Fibroblast of skin of back (primary cell): ENCODE measurements at places on chromosomes 4 and X.

DNA sequence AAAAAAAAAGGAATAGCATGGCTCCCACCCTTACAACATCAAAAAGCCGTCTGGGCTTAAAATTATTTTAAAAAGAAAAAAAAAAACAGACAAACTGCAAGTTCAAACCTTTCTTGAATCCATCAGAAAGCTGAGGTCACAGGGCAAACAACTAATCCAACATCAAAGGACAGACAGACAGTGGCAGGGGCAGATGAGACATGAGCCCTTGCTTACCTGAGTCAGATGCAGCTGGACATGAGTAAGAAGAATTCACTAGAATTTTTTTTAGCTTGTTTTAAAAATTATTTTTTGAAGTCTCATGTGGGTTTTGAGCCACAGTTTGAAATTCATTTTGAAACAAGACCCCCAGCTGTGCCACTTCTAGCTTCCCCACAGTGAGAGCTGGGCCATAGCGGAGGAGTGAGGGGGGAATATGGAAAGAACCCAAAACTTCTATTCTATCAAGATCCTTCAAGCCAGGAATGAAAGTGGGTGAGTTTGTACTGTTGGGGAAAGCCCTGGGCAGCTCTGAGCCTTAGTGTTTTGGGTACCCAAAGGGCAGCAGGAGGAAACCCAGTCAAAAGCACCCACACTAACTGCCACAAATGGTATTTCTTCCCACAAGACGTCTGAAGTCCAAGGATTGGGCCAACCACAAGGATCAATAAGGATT lies 111.4 kb downstream of the ATXN3L start:
- DNase-seq: no peak

DNA sequence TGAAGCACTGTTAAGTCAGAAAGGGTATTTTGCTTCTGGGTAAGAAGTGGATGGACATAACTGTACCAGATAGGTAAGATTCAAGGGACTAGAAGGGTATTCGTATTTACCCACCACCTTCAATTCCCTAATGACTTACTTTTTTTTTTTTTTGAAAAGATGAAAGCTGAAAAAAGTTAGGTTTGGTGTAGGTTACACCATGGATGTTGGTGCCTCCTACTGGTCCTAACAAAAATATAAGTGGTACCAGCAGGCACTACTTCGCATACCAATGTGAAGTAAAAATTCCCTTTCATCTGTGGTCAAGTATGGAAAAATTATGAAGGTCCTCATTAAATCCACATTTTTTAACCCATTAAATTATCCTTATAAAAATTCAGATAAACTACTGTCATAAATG lies 7.2 kb downstream of the ANKRD17 start:
- DNase-seq: peak; percentile 21

- DNase-seq: peak; percentile 78
Observed at GRCh38 chr4:183349673-183350072, 27.4 kb upstream of the CLDN24 start.

GRCh38 chrX:67545036-67545821 lies 1.4 kb downstream of the AR start:
- peak; percentile 54 for DNase-seq

- DNase-seq: no peak
Observed at GRCh38 chr4:70712604-70713452, 8.9 kb upstream of the RUFY3 start.

DNA sequence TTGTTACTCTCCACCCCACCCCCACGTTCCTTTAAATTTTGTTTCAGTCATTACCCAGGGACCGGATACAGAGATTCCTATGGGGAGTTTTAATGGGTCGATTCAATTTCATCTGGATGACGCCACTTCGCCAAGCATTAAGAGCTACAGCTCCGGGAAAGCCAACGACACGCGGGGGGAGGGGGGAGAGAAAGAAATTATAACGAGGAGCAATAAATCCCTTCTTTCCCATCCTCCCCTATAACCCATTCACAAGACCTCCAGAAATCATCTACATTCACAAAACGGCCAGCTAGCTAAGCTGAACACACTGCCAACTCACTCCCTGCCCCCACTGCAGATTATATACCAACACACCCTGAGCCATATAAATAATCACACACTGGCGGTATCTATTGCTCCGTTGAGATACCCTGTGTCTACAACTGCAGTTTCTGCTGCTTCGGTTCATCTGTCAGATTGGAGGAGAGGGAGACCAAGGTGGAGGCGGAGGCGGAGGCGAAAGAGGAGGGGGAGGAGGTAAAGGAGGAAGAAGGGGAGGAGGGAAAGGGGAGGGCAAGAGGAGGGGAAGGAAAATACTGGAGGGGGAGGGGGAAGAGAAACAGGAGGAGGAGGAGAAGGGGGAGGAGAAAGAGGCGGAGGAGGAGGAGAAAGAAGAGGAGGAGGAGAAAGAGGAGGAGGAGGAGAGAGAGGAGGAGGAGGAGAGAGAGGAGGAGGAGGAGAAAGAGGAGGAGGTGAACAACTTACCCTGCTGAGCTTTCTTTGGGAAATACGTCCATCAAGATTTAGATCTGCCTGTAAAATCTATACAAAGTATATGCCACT lies 113.9 kb upstream of the VAMP7 start:
- DNase-seq: peak; percentile 85

DNA sequence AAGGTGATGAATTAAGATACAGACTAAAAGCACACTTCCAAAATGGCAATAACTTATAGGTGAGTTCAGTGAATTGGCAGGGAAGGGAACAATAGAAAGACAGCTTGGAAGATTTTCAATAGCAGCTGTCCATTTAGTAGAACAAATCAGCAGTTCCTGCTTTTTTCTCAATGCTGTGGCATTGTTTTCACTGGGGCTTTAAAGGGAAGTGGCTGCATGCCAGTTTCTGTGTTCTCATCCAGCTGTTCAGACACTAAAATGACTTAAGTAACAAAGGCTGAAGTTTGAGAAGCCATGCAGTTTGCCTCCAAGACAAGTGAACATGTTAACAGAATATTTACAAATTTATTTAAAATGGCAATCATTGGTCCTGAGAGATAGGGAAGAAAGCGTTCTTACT lies 291.9 kb downstream of the FAM47A start:
- no peak for DNase-seq

- DNase-seq: no peak
Observed at GRCh38 chr4:86718152-86718551, 124.0 kb downstream of the PTPN13 start.

- no peak for DNase-seq
Observed at GRCh38 chr4:159010563-159011260, 92.2 kb upstream of the RAPGEF2 start.

DNA sequence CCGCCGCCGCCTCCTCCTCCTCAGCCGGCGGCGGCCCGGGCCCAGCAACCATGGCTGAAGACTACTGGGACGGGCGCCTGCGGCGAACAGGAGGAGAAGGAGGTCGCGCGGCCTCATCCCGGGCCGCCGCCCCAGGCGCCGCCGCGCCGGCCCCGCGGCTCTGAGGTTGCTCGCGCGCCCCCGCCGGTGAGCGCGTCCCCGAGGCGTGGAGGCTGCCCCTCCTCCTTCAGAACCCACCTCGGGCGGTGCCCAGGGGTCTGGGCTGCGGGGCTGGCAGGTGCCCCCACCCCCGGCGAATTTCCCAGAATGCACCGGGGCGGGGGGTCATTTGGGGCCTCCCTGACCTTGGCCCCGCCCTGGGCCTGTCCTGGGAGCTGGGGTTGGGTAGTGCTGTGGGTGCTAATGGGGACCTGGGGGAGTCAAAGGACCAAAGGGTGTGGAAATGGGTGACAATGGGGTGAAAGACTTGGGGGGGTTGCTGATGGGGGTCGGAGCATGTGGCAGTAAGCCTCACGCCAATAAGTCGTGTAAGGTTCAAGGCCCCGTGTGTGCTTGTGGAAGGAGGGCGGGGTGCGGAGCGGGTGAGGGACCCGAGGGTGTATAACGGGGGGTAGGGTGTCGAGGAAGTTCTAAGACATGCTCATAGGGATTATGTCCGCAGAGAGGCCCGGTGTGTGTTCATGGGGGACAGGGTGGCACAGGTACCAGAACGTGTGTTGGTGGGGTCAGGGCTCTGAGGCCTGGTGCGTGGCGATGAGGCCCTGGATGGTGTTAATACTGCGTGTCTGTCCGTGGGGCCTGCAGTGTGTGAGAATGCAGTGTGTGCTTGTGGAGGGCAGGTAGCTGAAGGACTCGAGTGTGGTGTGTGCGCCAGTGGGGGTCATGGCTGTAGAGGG lies 687 bp downstream of the CDK16 start:
- peak; percentile 17 for DNase-seq

DNA sequence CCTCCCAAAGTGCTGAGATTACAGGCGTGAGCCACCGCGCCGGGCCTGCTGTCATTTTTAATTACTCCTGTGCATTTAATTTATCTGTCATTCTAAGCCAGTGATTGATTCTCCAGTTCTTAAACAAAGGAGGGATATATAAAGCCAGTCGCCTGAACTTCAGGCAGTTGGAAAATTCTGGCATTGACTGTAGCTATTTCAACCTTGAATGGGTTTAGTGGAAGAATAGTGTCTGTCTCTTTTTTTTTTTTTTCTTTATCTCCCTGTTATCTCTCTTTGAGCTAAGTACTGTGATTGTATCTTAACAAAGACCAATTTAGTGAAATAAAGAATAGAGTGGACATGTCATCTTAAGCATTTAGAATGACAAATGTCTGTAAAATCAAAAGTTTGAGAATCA lies 11.0 kb downstream of the NEIL3 start:
- no peak for DNase-seq

GRCh38 chr4:73912191-73912590 lies 43.0 kb downstream of the CXCL1 start:
- no peak for DNase-seq

- no peak for DNase-seq
Observed at GRCh38 chr4:5895287-5895686, 2.4 kb upstream of the CRMP1 start.

GRCh38 chr4:56844802-56845580 lies 23.5 kb upstream of the SPINK2 start:
- DNase-seq: no peak

DNA sequence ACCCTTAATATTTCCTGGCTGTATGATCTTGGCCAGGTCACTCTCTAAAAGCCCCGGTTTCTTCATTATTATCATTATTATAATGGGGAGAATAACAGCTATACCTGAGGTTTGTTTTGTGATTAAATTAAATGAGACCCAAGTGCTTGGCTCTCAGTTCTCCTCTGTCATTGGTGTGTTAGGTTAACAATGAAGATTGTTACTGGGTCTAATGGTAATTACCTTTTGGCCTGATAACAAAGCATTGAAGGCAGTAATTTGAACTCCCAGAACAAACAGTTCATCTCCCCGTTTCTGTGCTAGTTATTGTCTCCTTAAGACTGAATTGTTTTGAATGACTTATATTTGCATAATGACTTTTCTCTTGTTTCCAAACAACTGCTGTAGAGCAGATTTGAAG lies 6.8 kb upstream of the ANAPC4 start:
- DNase-seq: no peak

DNA sequence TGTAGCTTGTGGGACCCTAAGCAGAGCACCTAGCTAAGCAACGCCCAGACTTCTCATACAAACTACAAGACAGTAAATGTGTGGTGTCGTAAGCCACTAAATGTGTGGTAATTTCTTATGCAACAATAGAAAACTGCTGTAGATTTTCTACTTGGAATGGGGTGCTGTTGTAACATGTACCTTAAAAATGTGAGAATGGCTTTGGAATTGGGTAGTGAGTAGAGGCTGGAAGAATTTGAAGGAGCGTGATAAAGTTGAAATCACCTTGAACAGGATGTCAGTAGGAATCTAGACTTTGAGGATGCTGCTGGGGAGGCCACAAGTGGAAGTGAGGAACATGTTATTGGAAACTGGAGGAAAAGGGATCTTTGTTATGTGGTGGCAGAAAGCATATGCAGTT lies 43.2 kb upstream of the FUNDC1 start:
- no peak for DNase-seq

GRCh38 chr4:183469936-183470335 lies 25.5 kb downstream of the CDKN2AIP start:
- no peak for DNase-seq

DNA sequence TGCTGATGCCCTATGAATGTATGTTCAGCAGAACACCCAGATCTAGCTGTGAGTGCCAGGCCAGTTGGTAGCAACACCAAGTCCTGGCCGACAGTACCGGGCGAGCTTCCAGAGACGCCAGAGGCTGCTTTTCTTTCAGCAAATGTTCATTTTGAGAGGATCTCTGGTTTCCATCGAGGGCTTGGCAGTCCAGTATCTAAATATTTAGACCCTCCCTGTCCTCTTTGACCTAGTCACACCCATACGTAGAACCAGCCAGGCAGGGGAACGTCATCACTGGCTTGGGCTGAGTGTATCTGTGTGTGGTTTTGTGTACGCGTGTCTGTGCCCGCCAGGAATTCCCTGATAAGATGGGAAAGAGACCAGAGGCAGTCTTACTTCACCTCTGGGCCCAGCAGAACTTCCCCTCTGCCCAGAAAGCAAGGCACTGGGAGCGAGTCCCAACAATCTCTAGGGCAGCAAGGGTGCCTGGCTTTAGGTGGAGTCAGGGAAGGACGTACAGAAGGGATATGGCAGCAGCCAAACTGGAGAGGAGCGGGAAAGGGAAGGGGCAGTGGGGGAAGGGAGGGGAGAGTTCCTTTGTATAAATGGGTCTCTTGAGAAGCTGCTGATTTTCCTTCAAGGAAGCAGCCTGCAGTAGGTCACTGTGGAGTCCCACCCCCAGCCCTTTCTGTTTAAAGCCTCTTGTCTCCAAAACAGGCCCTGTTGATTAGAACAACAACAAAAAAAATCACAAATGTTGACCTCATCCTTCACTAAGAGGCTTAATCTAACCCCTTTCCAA lies 15.0 kb upstream of the ELF4 start:
- DNase-seq: no peak

DNA sequence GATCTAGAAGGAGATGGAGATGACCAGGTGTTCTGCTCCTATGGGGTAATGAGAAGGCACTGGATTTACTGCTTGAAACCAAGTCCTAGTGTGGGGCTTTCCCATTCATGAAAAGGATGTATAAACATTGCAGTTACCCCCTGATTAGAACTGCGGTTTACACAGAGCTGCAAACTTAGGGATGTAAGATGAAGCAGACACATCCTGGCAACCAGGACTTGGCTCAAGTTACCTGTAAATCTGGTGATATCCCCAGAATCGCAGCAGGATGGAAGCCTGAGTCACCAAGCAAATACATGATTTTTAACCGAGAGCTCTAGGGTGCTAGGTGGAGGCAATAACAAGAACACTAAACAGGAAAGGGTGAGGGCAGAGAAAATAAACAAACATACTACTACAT lies 178.6 kb upstream of the MAMLD1 start:
- DNase-seq: no peak

- no peak for DNase-seq
Observed at GRCh38 chrX:87397103-87397886, 120.3 kb upstream of the KLHL4 start.

GRCh38 chr4:93182722-93183121 lies 645.8 kb upstream of the ATOH1 start:
- no peak for DNase-seq

GRCh38 chrX:136909706-136910564 lies 29.4 kb upstream of the RBMX start:
- DNase-seq: peak; percentile 90

- DNase-seq: no peak
Observed at GRCh38 chrX:8981723-8982122, 52.2 kb downstream of the FAM9B start.

DNA sequence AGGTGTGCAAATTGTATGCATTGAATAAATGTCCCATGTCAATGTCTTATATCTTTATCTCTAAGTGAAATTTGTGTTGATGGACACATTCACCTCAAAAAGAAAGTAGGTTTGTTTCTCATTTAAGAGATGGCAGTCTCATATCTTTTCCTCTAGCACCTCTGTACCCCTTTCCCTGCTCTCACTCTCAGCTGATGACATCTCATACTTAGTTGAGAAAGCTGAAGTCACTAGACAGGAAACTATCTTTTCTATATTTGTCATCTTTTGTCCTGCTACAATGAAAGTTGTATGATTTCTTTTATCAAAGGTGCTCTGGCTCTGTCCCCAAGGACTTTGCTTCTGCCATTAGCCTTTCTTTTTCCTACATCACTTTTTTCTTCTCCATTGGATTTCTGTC lies 84.0 kb upstream of the GRPR start:
- DNase-seq: no peak
